Stimulated activated CD4-positive, alpha-beta T cell treated with anti-CD3 and anti-CD28 coated beads, Interleukin-2, amount 100 ng/mL, for 48 hours (primary cell): ENCODE measurements at places on chromosomes 2 and 18.

- no peak for DNase-seq
These were observed 69.3 kb upstream of the CHN1 start for GRCh38 chr2:175074478-175074877.

DNA sequence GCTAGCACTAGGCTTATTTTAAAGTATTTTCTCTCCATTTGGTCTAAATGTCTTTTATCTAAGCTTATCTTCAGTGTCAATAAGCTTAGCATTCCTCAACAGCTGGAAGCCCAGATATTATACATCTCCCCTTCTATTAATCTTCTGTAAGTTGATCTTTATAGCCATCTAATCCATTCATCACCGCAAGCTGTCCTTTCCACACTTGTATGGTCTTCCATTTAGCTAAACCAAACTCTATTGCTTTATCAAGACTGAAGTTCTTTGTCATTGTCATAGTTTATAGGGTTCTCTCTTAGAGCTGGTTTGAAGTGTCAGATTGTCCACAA lies 101.3 kb upstream of the GPR45 start:
- no peak for DNase-seq

GRCh38 chr2:235958221-235958930 lies 209.8 kb downstream of the GBX2 start:
- DNase-seq = no peak

DNA sequence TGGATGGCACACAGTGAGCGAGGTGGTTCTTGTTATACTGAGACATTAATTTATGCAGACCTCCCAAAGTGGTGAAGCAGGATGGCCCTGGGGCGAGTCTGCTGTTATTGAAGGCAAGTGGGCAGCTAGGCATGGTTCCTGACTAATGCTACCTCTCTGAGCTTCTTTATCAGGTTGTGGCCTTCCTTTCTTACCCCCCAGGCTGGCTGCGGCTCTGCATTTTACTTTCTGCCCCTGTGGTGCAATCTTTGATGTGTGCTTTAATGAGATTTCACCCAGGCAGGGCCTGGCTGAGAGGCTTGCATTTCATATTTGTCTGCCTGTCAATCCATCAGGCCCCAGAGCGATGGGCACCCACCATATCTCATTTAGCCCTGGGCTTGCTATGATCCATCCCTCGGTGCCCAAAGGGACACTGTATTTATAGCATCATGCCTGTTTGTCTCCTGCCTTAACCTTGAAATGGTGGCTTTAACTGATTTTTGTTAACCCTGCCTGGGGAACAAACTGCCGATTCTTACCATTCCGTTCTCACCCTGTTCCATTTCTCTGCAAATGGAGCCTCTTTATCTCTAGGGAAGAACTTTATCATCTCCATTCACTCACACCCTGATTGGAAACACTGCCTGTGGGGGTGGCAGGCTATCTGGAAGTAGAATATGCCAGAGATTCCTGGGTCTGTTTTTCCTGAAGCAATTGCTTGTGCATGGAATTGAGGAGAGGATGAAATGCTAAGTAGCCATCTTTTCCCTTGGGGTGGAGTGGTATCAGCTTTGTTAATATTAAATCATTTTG lies 316.2 kb upstream of the THSD7B start:
- DNase-seq = no peak

- DNase-seq = no peak
These were observed 44.1 kb downstream of the SCTR start for GRCh38 chr2:119480184-119480583.

DNA sequence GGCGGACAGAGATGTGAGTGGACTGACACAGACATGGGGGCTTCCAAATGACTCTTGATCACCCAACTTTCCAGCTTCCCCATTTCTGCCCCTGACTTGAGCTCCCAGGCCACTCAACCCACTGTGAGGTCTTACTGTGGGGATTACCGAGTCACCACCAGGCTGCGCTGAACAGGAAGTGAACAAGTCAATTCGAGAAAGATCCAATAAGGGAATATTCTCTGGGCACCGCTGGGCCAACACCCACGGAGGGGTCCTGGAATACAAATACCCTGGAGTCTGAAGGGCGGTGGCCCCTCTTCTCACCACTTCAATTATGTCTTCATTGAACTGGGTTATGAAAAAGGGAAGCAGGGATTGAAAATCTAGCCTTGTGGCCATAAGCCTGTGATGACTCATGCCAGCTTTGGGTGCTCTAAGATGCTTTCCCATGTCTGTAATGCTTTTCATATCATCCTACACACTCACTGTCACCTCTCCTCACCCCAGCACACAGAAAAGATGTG lies 37.7 kb downstream of the BCL11A start:
- no peak for DNase-seq

- no peak for DNase-seq
These were observed 1.3 kb downstream of the RAB10 start for GRCh38 chr2:26035090-26035743.

- no peak for DNase-seq
These were observed 160.1 kb upstream of the LRP1B start for GRCh38 chr2:142290931-142291330.

- DNase-seq = no peak
These were observed 779.2 kb downstream of the CNTNAP5 start for GRCh38 chr2:124804014-124804940.

- no peak for DNase-seq
These were observed 118.2 kb downstream of the SPTBN1 start for GRCh38 chr2:54574107-54574859.

GRCh38 chr2:55087501-55087900 lies 37.2 kb upstream of the RTN4 start:
- DNase-seq = no peak

- no peak for DNase-seq
These were observed 84.3 kb downstream of the COL4A4 start for GRCh38 chr2:227079726-227080125.

DNA sequence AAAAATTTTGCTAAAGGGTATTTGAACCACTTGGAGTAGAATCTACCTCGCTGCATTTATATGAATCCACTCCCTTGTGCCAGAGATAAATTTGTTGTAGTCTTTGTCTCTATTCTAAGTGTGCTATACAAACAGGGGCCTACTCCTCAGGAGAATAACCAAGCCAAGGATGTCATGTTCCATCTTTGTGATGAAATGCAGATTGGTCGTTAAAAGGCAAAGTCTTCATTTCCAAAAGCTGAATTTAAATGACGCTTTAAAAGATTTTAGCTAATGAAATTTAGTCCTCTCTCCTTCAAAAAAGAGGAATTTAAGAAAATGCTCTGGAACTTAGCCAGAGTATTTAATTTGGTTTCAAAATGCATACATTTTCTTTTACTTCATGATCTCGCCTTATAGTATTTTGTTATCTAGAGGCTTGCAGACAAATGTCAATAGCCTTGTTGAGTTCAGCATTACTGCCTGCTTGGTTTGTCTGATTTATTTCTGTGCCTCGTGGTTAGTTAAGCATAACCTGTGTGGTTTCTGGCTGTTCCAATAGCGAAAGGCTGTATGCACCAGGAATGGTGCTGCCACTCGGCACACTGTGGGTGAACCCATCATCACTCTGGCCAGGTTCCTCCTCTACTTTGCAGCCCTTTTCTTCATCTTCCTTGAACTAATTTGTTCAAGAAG lies 417.6 kb downstream of the ZNF521 start:
- DNase-seq = no peak

DNA sequence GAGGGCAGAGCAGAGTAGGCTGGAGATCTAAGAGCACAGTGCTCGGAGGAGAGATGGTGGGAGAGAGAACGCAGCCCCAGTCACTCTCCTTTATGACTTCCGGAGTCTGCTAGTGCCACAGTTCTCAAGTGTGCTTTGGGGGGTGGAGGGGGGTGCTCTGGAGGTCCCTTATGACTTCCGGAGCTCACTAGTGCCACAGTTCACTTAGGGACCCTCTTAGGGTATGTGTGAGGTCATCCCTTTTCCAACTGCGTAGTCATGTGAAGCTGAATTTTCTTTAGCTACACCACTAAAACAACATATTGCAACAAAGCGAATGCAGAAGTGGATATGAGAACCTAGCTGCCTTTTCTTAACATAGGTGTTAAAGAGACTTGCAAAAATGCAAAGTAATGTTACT lies 153.7 kb upstream of the KCTD1 start:
- DNase-seq = no peak

GRCh38 chr18:67222887-67223286 lies 293.6 kb downstream of the DSEL start:
- no peak for DNase-seq

- no peak for DNase-seq
These were observed 8.4 kb downstream of the PTPRM start for GRCh38 chr18:7575465-7576028.

GRCh38 chr2:11773747-11774525 lies 27.5 kb downstream of the LPIN1 start:
- DNase-seq = no peak

GRCh38 chr2:90069290-90069894 lies 1377.9 kb downstream of the RPIA start:
- no peak for DNase-seq

GRCh38 chr2:20185176-20186022 lies 39.5 kb downstream of the SDC1 start:
- no peak for DNase-seq

- no peak for DNase-seq
These were observed 209.8 kb downstream of the BCL2 start for GRCh38 chr18:63109802-63110201.

- DNase-seq = no peak
These were observed 64.5 kb upstream of the PPP1CB start for GRCh38 chr2:28687171-28687570.

DNA sequence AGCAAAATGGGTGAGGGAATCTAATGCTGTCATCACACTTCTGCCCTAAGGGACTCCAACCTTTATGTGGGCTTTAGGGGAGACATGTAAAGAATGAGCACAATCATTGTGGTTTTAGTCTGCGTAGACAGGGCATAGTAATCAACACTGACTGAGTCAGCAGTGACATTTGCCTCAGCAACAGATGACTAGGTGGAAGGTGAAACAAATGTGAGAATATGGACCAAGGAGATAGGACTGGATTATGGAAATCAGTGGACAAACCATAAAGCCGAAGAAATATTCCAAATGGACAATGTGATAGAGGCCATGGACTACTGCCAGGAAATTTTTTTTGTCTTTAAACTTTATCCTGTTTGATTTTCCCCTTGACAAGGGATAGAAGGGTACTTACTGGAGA lies 83.9 kb downstream of the PDK1 start:
- DNase-seq = no peak

DNA sequence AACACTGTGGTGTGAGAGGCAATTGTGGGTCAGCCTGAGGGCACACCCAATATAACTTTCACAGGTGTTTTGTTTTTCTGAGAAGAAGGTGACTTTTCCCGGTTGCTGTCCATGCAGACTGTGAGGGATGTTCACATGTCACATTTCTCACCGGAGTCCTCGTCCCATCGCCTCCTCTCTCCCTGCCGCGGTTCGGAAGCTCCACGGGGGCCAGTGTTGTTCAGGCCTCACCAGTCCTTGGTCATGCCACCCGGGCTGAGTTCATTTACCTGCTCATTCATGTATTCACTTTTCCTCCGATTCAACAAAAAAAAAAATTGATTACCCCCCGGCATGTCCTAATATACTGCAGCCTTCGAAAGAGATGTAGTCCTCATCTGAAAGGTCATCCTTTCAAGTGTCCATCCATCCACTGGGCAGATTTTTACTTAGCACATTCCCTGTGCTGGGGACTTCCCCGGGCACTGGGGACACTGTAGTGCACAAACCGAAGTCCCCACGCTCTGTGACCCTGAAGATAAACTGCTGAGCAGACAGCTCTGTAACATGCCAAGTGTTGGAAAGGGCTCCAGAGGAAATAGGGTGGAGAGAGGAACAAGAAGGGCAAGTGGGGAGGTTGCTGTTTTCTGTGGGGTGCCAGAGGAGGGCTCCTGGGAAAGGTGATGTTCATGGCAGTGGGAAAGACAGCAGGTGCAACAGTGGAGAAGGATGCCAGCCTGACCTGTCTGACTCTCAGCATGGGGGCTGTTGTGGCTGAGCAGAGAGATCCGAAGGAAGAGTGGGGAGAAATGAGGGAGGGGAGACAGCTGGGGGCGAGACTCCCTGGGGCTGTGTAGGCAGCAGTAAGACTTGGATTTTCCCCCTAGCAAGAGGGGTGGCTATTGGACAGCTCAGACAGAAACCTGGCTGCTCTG lies 22.4 kb downstream of the LRRFIP1 start:
- DNase-seq = no peak
